Glomerular endothelial cell (primary cell): ENCODE measurements at places on chromosomes 4 and X.

- no peak for DNase-seq
Measured at GRCh38 chr4:20838476-20838875, 138.2 kb downstream of the PACRGL start.

DNA sequence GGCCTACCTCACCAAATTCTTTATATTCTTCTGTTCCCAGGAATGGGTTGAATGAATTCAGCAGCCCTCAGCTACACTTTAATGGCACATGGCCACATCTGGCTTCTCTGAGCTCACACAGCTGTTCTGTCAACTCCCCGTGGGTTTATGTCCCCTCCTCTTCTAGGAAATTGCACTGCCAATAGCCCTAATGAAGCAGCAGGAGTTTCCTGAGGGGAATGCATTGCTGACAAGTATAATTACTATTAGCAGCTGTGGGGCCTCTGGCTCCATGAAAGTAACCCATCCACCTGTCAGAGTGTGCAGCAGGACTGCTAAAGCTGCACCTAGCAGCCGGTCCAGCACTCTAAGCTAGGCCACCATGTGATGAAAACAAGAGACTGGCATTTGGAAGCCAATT is 50.3 kb downstream of the FTHL17 start:
- no peak for DNase-seq

DNA sequence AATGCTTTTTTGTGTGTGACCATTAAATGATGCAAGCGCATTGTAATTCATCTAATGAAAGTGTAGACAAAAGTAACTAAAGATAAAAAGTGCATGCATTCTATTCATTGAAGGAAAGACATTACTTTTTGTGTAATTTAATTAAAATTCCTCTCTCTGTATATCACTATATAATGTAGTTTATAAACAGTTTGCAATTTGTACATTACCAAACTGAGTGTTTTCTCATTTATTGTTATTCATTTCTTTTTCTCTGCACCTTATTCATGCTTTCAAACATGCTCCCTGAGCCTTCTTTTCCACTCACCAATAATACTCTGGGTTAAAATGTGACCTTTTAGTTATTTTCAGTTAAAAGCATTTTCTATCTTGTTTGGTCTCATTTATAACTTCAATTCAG is 713.7 kb upstream of the AADAT start:
- no peak for DNase-seq

GRCh38 chrX:6898371-6898770 is 249.1 kb upstream of the STS start:
- no peak for DNase-seq

GRCh38 chrX:54570332-54570731 is 40.3 kb downstream of the GNL3L start:
- DNase-seq: no peak

- DNase-seq: no peak
Measured at GRCh38 chr4:107647591-107647990, 72.4 kb downstream of the PAPSS1 start.

- DNase-seq: no peak
Measured at GRCh38 chrX:72305286-72306084, at the start of gene CITED1. TSS of gene CITED1 (minus strand) at chrX:72305914. CDS start at chrX:72302869, 3,045 bp downstream.

DNA sequence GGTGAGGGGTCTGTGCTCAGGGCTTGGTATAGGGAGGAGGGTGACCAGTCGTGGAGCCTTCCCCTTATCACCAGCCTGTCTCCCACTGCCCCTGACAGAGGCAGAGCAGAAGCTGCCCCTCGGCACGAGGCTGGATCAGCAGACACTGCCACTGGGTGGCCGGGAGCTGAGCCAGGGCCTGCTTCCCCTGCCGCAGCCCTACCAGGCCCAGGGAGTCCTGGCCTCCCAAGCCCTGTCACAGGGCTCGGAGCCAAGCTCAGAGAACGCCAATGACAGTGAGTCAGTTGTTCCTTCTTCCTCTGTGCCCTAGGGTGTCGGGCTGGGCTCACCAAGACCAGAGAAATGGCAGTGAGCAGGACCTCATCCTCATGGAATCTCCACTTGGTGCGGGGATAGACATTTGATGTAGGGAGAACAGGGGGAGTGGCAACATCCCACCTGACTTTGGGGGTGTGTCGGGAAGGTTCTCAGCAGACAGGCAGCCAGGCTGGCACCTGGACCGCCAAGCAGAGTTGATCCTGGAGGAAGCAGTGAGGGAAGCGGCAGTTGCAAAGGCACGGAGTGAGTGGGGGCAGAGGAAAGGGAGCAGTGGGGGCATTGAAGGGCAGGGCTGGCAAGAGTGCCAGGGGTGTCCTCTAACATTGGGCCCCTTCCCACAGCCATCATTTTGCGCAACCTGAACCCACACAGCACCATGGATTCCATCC is 14.3 kb upstream of the UBA1 start:
- no peak for DNase-seq

DNA sequence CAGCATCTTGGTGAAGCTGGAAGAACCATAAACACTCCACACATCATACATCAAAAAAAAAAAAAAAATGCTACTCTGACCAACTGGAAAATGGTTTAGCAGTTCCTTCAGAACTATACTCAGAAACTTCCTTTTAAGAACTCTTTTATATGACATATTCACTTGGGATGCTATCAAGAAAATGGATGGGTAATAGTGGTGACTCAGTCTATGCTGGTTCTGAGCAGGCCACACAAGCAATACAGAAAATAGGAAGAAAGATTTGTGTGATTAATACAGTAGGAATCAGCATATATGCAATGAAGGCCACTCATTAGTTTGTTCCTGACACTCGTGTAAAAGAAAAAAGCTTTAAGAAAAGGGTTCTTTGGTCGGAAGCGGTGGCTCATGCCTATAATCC is 123.5 kb upstream of the FAT4 start:
- DNase-seq: no peak

DNA sequence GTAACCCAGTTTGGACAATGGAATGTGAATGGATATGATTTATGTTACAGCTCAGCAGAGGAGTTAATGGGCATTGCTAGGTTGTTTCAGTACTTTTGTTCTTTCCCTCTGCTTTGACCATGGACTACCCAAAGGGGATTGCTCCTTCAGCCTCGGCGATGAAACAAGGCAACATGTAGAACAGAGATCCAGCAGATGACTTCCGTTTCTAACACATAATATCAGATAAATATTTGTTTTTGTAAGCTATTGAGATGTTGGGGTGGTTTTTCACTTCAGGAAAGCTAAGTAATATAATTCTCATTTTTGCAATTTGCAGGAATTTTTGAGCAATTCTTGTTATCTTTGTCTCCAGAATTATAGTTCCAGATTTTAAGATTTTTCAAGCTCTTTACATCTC is 934.6 kb upstream of the GRID2 start:
- DNase-seq: no peak

GRCh38 chrX:34629572-34629971 is 27.5 kb downstream of the TMEM47 start:
- no peak for DNase-seq

DNA sequence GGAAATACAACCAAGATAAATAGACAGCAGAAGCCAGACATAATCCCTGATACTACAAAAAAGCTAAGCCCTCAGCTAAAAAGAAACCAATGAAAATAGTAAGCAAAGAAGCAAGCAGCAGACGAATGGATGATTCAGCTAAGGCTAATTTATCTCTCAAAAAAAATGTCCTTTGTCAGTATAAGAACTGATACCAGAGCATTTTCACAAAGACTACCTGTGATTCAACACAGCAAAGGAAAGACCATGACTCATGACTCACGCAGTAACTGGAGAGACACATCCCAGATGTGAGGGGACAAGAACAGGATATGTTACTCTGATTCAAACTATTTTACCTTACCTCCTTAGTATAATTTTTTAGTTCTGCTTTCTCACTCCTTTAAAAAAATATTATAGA is 22.7 kb upstream of the TMPRSS11F start:
- no peak for DNase-seq

DNA sequence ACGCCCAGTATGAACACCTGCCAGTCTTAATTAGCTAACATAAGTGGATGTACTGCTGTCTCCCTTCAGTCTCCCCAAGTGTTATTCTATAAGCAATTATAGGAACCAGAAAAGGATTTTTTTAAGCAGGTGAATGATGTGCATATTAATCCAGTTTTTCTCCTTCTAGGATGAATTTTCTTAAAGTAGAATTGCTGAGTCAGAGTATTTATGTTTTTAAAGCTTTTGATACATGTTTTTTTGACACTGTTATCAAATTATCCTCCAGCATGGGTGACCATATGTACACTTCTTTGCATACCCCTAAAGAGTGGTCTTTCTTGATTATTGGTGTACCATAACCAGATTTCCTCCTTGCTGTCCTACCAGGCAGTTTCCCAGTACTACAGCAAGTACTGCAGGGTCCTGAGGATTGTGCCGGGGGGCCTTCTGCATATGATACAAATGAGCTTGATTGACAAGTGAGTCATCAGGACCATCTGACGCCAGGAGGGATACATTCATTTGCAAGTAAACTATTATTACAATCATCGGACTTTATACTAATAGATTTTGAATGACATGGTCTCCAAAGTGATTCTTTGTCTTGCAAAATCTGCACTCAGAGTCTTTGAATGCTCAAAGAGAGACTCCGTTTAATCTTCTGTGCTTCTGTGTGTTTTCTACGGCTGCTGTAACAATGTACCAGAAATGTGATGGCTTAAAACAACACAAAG is 10.7 kb upstream of the PCYT1B start:
- DNase-seq: no peak

- DNase-seq: no peak
Measured at GRCh38 chr4:165757451-165757850, 115.6 kb upstream of the TLL1 start.

DNA sequence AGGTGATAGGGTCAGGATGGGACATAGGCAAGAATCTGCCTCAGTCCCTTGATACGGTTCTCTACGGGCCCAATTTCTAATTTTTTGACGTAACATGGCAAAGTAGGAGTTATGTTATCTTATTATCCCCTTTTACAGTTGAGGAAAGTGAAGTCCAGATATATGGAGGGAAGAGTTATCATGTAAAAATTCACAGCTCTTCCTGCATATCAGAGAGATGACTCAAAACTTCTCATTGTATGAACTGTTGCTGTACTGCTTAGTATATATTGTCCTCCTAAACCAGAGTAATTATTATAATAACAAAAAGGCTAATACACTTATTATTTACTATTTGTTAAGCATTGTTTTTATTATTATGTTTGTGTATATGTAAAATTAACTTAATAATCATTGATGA is 260.5 kb upstream of the IGFBP7 start:
- no peak for DNase-seq

GRCh38 chr4:165879641-165880040 is 6.6 kb downstream of the TLL1 start:
- DNase-seq: no peak

DNA sequence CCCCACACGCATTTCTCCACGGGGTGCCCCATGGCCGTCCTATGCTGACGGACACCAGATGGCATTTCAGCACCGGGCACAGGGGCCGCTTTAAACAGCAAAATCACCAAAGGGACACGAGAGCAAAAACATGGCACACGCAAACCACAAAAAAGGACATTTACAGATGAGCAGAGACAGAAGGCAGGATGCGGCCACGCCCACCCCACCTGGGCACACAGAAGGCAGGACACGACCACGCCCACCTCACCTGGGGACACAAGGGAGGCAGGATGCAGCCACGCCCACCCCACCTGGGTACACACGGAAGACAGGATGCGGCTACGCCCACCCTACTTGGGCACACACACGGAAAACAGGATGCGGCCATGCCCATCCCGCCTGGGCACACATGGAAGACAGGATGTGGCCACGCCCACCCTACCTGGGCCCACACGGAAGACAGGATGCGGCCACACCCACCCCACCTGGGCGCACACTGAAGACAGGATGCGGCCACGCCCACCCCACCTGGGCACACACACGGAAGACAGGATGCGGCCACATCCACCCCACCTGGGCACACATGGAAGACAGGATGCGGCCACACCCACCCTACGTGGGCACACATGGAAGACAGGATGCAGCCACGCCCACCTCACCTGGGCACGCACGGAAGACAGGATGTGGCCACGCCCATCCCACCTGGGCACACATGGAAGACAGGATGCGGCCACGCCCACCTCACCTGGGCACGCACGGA is 69.1 kb downstream of the FAM53A start:
- DNase-seq: no peak

GRCh38 chrX:40012039-40012867 is 85.5 kb downstream of the BCOR start:
- DNase-seq: no peak

GRCh38 chrX:134572816-134573682 is 85.2 kb downstream of the PLAC1 start:
- no peak for DNase-seq

DNA sequence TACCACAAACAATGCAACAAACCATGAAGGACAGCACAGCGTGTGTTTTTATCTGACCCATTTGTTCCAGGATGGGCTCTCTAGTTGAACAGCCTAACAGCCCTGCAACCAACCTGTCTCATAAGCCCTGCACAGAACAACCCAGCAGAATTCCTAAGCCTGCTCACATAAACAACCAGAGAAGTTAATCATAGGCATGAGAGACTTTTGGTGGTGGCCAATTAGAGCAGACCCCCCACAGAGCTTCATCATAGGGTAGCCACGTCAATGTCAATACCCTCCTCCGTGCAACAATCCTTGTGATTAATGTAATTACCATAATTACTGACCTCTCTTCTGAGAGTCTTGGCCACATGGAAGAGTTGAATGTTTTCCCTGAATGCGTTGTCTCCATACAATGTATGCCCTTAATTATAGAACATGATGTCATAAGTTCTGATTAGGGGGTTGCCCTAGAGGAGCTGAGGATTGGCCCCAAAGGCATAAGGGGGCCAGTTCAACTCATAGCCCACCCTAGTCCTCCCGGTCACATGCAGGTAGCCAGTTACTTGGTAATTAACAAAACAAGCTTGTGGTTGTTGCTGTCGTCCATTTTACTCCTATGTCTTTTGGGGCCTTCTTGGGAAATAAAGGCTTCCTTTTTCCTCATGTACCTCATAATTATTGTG is 92.7 kb downstream of the SYNPO2 start:
- no peak for DNase-seq

DNA sequence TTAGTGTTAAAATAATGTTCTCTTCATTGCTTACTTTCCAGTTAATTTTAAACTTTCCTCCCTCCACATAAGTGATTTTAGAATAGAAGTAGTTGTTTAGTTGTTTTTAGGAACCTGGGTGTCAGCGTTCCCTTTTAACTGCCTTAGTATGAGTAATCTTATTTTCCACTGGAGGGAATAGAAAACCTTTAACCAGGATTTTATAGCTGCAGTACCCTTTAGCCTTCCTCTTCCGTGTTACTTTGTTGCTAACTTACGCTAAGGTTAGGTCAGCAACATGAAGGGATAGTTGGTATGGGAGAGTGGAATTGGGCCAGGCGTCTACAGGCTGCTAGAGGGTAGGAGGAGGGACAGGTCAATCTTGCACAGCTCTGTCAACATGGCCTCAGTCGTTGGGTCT is 31.5 kb downstream of the SMS start:
- no peak for DNase-seq

DNA sequence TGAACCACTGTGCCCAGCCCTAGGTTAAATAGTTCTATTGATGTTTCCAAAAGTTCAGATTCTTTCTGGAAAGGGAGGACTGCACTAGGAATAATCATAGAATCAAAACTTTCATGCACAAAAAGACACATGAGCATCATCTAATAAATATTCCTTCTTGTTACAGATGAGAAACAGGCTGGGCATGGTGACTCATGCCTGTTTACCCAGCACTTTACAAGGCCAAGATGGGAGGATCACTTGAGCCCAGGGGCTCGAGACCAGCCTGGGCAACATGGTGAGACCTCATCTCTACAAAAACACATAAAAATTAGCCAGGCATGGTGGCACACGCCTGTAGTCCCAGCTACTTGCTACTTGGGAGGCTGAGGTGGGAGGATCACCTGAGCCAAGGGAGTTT is 27.7 kb downstream of the LARP7 start:
- DNase-seq: no peak
